ENCODE measurements at places on chromosomes 5 and 9.
A peak's percentile ranks its signal among the peaks of the same experiment; 100 is the strongest.

- H3K27ac ChIP-seq, result no peak overlapping the region
- no peak for DNase-seq
- no peaks in the 10 kb centered on the region for H3K36me3 ChIP-seq
- no peaks in the 10 kb centered on the region for H3K27me3 ChIP-seq
Measured at GRCh38 chr9:84304166-84304565, 36.4 kb downstream of the SLC28A3 start.

GRCh38 chr9:99090336-99091130 is 14.4 kb upstream of the TGFBR1 start:
- H3K4me3 ChIP-seq, result no peak overlapping the region
- H3K27me3 ChIP-seq, result no peaks in the 10 kb centered on the region
- peaks cover 8% of the 10 kb centered on the region for H3K4me1 ChIP-seq
- H3K27ac ChIP-seq, result no peak overlapping the region
- no peak for DNase-seq

- H3K4me3 ChIP-seq, result no peak overlapping the region
- no peak for DNase-seq
- H3K4me1 ChIP-seq, result no peaks in the 10 kb centered on the region
- H3K27ac ChIP-seq, result no peak overlapping the region
- no peaks in the 10 kb centered on the region for H3K36me3 ChIP-seq
Measured at GRCh38 chr5:54742417-54742891, 224.9 kb downstream of the SNX18 start.

- peak; percentile 54 for DNase-seq
- H3K4me3 ChIP-seq, result no peak overlapping the region
- no peak overlapping the region for H3K27ac ChIP-seq
- no peaks in the 10 kb centered on the region for H3K4me1 ChIP-seq
Measured at GRCh38 chr9:89364666-89365531, 46.6 kb downstream of the SECISBP2 start.

- no peaks in the 10 kb centered on the region for H3K27me3 ChIP-seq
- H3K4me3 ChIP-seq, result no peak overlapping the region
- no peaks in the 10 kb centered on the region for H3K4me1 ChIP-seq
- H3K27ac ChIP-seq, result no peak overlapping the region
- H3K36me3 ChIP-seq, result no peaks in the 10 kb centered on the region
Measured at GRCh38 chr9:22838266-22838665, 391.6 kb downstream of the DMRTA1 start.

DNA sequence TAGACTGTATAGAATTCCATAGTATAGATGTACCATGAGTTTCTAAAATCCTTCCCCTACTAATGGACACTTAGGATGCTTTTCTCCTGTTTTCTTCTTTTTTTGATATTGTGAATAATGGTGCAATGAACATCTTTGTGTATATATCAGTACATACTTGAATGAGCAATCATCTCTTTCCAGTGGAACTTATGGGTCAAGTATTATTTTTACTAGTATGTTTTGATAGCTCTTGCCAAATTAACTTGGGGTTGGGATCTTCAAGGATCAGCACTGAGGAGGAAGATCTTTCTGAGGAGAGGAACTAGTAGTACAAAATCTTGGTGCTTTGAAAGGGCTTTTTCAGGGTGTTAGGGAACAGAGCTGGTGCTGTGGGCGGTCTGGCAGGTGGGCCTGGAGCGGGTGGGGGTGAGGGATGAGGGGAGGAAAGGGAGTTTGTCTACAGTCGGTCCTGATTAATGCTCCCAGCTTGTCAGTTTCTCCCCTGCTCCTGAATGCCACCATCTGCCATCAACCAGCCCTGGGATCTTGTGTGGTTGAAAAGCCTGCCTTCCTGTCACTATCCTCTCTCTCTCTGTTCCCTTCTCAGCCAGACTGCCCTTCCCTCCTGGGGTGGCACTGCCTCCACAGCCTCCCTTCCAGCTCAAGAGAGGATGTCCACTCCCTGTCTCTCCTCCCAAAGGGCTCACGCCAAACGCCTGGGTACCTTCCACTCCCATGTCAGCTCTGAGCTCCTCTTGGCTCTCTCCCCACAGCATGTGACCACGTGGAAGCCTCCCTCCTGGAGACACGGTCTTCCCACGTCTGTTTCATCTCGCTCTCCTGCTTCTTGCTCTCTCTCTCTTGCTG is 185.9 kb downstream of the DAB2IP start:
- no peak overlapping the region for H3K27ac ChIP-seq
- peaks cover 11% of the 10 kb centered on the region for H3K4me1 ChIP-seq
- peak; percentile 72 for DNase-seq
- H3K4me3 ChIP-seq, result no peak overlapping the region

GRCh38 chr9:135018306-135018915 is 69.1 kb upstream of the OLFM1 start:
- H3K4me1 ChIP-seq, result no peaks in the 10 kb centered on the region
- H3K27me3 ChIP-seq, result no peaks in the 10 kb centered on the region
- no peak for DNase-seq
- H3K27ac ChIP-seq, result no peak overlapping the region

DNA sequence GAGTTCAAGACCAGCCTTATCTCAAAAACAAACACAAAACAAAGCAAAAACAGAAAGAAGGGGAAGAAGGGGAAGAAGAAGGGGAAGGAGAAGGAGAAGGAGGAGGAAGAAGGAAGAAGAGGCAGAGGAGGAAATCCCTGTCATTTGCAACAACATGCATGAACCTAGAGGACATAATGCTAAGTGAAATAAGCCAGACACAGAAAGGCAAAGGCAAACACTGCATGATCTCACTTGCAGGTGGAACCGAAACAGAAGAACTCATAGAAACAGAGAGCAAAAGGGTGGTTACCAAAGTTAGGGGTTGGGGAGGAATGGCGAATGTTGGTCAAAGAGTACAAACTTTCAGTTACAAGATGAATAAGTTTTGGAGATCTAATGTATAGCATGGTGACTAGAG is 135.4 kb downstream of the UGCG start:
- H3K4me1 ChIP-seq, result peaks cover 18% of the 10 kb centered on the region
- H3K27ac ChIP-seq, result no peak overlapping the region
- H3K4me3 ChIP-seq, result no peak overlapping the region
- DNase-seq, result no peak

DNA sequence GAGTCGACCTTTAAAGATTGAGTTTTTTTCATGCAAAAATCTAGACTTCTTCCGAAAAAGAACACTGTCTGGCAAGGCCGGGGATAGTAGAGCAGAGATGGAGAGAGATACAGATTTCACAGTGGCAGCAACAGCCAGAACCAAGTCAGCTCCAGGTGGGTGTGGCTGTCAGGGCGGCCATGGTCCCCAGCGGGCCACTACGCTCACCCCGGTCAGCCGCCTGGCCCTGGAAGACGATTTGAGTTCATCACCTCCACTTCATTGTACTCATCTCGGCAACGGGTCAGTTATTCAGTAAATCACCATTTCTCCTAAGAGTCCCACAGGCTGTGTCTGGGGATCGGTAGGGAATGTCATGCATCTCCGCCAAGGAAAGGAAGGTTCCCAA is 53.0 kb downstream of the ZNF354C start:
- DNase-seq, result no peak
- no peak overlapping the region for H3K27ac ChIP-seq
- no peaks in the 10 kb centered on the region for H3K27me3 ChIP-seq
- H3K4me1 ChIP-seq, result no peaks in the 10 kb centered on the region
- H3K4me3 ChIP-seq, result no peak overlapping the region

GRCh38 chr9:20014168-20014567 is 225.3 kb upstream of the SLC24A2 start:
- H3K4me1 ChIP-seq, result no peaks in the 10 kb centered on the region
- H3K36me3 ChIP-seq, result no peaks in the 10 kb centered on the region
- no peak overlapping the region for H3K4me3 ChIP-seq
- H3K27me3 ChIP-seq, result no peaks in the 10 kb centered on the region
- no peak for DNase-seq
- no peak overlapping the region for H3K27ac ChIP-seq

GRCh38 chr9:115276621-115277020 is 158.7 kb upstream of the TNC start:
- no peak overlapping the region for H3K27ac ChIP-seq
- H3K4me1 ChIP-seq, result no peaks in the 10 kb centered on the region
- H3K36me3 ChIP-seq, result no peaks in the 10 kb centered on the region
- no peaks in the 10 kb centered on the region for H3K27me3 ChIP-seq
- no peak for DNase-seq

GRCh38 chr5:34775886-34776285 is 63.1 kb upstream of the TTC23L start:
- H3K4me1 ChIP-seq, result no peaks in the 10 kb centered on the region
- no peaks in the 10 kb centered on the region for H3K36me3 ChIP-seq
- no peak overlapping the region for H3K27ac ChIP-seq
- H3K27me3 ChIP-seq, result no peaks in the 10 kb centered on the region
- H3K4me3 ChIP-seq, result no peak overlapping the region

DNA sequence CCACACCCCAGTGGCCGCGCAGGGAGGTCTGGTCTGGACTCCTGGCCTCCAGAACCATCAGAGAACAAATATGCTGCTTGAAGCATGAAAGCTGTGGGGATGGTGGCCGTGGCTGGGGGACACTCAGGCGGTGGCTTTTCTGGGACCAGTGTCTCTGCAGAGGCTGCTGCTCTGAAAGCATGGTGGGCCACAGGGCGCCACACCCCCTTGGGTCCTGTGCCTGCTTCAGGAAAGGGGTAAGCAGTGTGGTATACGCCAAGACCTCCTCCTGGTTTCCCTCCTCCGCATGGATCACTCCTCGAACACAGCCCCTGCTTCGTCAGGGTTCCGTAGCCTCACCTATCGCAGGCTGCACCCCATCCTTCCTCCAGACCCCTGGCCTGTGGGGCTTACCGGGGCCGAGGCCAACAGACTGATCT is 19.7 kb upstream of the TERT start:
- DNase-seq, result peak; percentile 53
- H3K4me3 ChIP-seq, result no peak overlapping the region
- no peaks in the 10 kb centered on the region for H3K4me1 ChIP-seq
- no peaks in the 10 kb centered on the region for H3K36me3 ChIP-seq

GRCh38 chr9:128593039-128593438 is 40.7 kb downstream of the SPTAN1 start:
- no peak for DNase-seq
- H3K27ac ChIP-seq, result no peak overlapping the region
- H3K4me1 ChIP-seq, result no peaks in the 10 kb centered on the region

DNA sequence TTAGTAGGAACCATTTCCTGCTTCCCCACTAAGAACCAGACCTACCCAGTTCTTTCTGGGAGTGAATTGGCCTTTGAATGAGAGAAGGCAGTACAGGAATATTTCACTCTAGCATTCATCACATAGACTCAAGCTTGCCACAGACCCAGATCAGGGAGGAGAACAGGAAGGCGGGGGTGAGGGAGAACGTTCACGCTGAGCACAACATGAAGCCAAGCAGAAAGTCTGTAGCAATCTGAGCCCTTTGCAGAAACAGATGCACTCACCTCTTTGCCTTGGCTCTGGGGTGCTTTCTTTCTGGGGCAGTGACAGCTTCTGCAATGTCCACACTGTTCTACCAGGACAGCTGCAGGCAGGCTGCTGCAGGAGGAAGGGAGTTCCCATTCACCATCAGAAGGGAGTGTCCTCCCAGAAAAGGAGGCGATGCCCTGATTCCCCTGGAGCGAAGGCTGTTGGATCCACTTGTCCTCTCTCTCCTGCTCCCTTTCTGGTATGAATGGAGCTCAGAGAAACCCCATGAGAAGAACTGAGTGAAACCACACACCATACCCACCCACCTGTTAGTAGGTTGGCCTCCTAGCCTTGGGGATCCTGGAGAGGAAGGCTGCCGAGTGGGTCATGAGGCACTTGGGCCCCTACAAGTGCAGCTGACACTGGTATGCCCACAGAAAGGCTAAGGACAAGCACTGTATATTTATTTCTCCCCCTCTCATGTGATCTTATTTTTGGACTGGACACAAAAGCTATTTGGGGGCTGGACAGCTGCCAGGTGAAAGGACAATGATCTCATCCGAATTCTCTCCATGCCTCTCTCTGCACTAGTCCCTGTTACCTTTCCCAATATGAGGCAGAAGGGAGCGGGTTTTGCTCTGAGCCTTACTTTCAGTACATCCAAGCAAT is 11.7 kb upstream of the FGF1 start:
- peaks cover 25% of the 10 kb centered on the region for H3K4me1 ChIP-seq
- no peak overlapping the region for H3K4me3 ChIP-seq
- no peaks in the 10 kb centered on the region for H3K36me3 ChIP-seq
- H3K27me3 ChIP-seq, result no peaks in the 10 kb centered on the region
- peak overlapping the region; percentile 73 for H3K27ac ChIP-seq
- DNase-seq, result peak; percentile 88

DNA sequence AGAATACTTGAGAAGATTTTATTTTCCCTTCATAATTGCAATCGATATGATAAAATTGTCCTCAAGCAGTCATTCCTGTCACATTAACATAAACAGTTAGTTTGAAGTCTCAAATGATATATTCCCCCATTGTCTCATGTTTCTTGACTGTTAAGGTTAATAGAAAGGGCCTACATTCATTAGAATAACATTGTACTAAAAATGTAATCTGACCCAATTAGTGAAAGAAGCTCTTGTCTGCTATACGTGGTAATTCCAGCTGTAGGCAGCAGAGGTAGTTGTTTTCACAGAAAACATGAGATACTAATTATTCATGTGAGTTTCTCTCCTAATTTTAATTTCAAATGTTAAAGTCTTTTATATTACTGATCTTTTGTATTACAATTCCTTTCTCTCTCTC is 25.9 kb upstream of the AP3B1 start:
- H3K36me3 ChIP-seq, result no peaks in the 10 kb centered on the region
- H3K4me1 ChIP-seq, result no peaks in the 10 kb centered on the region
- no peak overlapping the region for H3K27ac ChIP-seq
- no peak for DNase-seq

DNA sequence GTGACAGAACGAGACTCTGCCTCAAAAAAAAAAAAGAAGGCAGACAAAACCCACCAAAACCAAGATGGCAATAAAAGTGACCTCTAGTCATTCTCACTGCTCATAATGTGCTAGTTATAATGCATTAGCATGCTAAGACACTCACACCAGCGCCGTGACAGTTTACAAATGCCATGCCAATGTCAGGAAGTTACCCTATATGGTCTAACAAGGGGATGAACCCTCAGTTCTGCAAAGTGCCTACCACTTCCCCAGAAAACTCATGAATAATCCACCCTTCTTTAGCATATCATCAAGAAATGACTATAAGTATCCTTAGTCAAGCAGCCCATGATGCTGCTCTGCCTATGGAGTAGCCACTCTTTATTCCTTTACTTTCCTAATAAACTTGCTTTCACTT is 4.7 kb upstream of the BICD2 start:
- H3K27ac ChIP-seq, result no peak overlapping the region
- no peak overlapping the region for H3K4me3 ChIP-seq
- no peak for DNase-seq
- H3K36me3 ChIP-seq, result no peaks in the 10 kb centered on the region
- H3K27me3 ChIP-seq, result no peaks in the 10 kb centered on the region

GRCh38 chr9:105114964-105115728 is 129.3 kb upstream of the SLC44A1 start:
- peaks cover 37% of the 10 kb centered on the region for H3K4me1 ChIP-seq
- no peak overlapping the region for H3K4me3 ChIP-seq
- H3K27ac ChIP-seq, result no peak overlapping the region
- no peaks in the 10 kb centered on the region for H3K36me3 ChIP-seq
- H3K27me3 ChIP-seq, result no peaks in the 10 kb centered on the region
- peak; percentile 76 for DNase-seq

- H3K4me1 ChIP-seq, result no peaks in the 10 kb centered on the region
- no peaks in the 10 kb centered on the region for H3K36me3 ChIP-seq
- peaks cover 15% of the 10 kb centered on the region for H3K27me3 ChIP-seq
- no peak overlapping the region for H3K27ac ChIP-seq
Measured at GRCh38 chr5:159962214-159962613, 45.9 kb downstream of the ADRA1B start.

All from sigmoid colon (tissue), 7 donors.